ENCODE measurements at places on chromosomes 2 and 18.

- no peak for DNase-seq
Measured at GRCh38 chr2:1704631-1705556, 39.4 kb downstream of the PXDN start.

GRCh38 chr2:53641290-53641689 lies 126.3 kb upstream of the CHAC2 start:
- no peak for DNase-seq

DNA sequence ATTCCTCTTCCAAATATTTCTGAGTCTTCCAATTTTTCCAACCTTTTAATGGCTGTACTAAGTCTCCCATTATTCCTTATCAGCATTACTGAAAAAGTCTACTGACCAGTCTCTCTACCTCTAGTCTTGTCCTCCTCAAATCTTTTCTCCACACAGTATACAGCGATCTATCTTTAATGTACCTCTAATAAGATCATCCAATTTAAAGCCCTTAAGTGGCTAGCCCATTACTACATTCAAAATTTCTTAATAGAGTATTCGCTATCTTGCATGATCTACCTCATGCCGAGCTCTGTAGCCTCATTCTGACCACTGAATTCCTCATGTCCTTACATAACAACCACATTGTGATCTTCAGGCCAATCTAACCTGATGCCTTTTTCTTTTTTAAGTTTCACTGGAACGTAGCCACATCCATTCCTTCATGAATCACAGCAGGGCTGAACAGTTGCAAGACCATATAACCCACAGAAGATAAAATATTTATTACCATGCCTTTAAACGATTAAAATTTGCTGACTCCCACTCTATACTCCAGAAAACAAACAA lies 57.9 kb downstream of the SLC66A3 start:
- no peak for DNase-seq

DNA sequence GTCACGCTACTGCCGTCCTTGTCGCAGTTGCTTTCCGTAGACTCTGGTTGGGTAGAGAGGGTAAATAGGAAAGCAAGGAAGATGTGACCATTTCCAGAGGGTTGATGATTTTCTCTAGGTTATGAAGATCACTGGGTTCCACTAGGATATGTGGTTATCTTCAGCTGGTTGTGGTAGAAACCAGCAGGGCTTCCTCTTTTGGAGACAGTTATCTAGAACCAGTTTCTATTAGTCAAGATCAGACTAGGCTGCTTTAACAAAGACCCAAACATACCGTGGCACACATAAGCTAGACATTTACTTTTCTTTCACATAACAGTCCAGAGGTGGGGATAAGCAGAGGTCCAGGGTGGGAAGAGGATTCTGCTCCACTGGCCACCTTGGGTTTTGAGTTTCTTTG lies 59.6 kb downstream of the FASTKD2 start:
- DNase-seq = no peak

DNA sequence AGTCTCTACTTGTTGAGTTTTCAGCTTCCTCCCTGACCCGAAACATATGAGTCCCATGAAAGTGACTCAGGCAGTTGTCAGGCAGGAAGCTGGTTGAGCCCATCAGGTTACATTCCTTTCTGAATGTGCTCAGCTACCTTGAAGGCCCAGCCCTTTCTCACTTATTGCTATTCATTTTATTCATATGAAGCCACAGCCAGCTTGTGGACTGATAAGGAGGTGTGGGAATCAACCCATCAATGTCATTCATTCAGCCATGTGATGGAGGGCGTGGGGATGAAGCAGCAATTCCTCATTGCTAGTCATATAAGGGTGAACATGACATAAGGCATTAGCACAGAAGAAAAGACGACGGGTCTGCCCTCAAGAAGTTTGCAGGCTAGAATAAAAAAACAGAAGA lies 5.3 kb upstream of the VPS4B start:
- no peak for DNase-seq

DNA sequence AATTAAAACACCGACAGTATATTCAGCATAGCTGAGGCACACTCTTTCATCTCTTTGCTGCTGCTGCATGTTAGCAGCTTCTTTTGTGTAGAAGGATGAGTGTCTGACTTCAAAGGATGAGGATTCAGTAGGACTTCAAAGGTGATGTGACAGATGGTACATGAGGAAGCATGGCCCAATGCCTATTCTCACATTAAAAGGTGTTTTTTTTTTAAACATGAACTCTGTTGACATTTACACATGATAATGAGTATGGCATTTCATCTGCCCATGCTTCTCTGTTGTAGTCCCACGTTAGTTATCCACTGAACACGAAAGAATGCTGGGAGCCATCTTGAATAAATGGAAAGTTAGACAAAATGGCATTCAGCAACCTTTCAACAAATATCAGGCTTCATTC lies 1950.8 kb upstream of the PIK3C3 start:
- no peak for DNase-seq

DNA sequence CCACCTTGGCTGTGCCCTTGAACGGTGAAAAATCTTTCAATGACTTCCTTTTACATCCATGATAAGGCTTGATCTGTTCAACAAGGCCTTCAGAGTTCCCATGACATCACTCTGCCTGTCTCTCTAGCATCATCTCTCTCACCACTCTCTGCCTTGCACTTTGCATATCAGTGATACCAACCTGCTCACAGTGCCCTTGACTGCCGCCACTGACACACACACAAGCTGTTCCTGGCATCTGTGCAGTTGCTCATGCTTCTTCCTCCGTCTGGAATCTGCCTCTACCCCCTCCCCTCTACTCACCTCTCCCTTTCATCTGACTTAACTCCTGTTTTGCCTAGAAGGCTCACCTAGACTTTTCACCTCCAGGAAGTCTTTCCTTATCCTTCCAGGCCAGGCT lies 79.1 kb upstream of the SEC11C start:
- no peak for DNase-seq

DNA sequence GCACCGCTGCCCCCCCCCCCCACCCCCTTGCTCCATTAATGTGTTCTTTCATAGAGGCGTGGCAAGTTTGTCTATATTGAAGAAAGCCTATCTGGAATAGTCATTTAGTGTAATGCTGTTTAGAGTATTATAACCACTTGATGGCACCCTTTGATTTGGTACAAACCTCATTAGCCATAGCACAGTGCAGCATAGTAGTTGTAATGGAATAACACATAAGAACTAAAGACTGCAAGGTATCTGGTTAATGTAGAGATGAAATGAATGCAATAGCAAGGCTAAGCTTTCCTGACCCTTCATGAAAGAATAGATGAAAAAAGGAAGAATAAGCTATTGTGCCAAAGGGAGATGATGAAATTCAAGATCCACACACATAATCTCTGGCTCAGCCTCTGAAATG lies 81.9 kb downstream of the EHBP1 start:
- DNase-seq = no peak

- DNase-seq = no peak
Measured at GRCh38 chr18:35697869-35698268, 116.3 kb downstream of the GALNT1 start.

- no peak for DNase-seq
Measured at GRCh38 chr2:40095000-40095399, 315.9 kb upstream of the THUMPD2 start.

Data from AG04449 (cell line).